Stimulated activated CD8-positive, alpha-beta memory T cell treated with anti-CD3 and anti-CD28 coated beads, Interleukin-15, amount 100 ng/mL, for 48 hours (primary cell): ENCODE measurements at places on chromosomes 2 and 18.

DNA sequence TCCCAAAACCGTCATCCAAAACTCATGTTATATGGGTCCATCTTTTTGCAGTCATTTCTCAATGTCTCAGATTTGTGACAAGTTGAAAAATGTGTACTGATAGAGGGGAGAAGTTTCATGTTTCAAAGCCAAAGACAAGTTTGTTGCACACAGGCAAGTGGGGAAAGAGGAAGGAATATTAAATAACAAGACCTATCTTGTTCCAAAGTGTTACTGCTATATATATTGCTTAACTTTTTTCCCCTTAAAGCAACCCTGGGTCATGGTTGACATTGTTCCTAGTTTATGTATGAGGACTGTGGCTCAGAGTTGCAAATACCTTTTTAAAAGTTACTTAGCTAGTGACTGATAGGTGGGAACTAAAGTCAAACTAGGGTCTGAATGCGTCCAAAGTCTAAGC, 1.7 kb downstream of the ITGA4 start:
- no peak for DNase-seq

DNA sequence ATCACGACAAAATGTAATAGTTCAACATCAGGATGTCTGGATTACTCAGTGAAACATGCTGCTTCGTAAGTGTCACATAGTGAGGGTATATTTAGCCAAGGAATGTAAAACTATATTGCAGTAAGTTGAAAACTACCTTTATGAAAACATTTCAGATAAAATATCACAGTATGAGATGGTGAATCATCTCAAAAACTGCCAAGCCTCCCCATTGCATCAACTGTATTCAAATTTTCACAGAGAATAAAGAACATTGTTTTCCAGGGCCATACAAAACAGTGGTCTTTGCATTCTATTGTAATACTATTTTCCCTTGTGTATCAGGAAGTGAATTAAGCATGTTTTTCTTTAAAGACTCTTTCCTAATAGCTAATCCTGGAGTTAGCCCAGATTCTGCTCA, 47.6 kb upstream of the MSTN start:
- no peak for DNase-seq

GRCh38 chr2:2777213-2777612, 446.1 kb upstream of the MYT1L start:
- DNase-seq: no peak

DNA sequence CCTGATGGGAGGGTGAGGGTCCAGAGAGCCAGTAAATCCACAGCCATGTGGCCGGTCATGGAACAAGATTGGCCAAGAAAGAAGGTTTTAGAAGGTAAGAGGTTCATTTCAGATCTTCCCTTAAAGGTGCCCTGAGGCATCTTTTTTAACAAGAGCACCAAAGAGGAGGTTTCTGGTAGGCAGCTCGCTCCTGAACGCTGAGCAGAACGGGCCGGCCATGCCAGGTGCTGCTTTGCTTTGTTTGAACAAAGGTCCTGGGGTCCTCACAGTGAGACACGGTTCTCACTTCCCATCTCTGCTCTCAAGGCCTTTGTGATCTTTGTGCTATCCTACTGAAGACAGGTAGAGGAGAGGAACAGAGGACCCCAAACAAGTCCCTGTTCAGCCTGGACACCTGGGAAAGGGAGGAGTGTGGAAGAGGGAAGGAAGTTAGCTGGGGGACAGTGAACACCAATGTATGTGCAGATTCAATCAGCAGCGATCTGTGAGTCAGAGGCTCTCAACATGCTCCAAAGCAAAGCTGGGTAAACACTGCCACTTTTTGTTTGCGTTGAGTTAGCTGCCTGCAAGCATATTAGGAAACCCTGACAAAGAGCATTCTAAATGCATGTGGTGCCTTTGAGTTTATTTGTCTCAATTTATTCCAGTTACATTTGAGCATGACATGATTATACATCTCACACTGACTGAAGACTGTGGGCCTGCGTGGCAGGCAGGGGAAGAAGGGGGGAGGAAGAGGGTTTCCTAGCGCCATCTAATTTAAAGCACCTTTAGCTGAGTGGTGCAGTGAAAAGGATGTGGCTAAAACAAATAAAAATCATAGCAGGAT, 102.4 kb downstream of the ASB1 start:
- DNase-seq: no peak

- no peak for DNase-seq
Observed at GRCh38 chr2:240468303-240469238, 33.1 kb downstream of the GPC1 start.

- no peak for DNase-seq
Observed at GRCh38 chr2:46818141-46818621, 97.4 kb downstream of the MCFD2 start.
